ENCODE measurements at places on chromosomes 13 and 19.

DNA sequence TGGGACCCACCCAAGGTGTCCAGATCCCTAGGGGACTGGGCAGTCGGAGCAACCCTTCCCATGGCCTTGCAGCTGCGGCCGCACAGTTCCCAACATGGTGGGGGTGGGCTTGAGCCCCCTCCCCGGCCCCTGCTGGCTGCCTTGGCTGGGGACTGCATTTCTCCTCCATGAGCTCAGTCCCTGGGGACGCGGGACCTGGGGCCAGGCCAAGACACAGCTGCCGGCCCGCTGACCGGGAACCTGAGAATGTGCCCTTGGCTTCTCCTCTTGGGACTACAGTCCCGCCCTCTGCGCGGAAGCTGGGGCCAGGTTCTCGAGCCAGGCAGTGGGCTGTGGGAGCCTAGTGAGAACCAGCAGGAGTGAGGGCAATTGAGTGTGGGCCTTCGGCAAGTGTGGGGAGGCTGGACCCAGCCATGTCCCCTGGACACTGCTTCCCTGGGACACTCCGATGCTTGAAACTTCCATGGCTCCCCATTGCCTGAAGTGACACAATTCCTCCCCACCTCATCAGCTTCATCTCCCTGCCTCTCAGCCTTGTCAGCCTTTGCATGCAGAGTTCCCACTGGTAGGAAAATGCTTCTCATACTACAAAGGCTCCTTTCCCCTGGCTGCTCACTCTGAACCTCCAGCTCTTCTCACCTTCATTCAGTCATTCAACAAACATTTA, 13.1 kb upstream of the NOTCH3 start:
- DNase-seq = no peak

DNA sequence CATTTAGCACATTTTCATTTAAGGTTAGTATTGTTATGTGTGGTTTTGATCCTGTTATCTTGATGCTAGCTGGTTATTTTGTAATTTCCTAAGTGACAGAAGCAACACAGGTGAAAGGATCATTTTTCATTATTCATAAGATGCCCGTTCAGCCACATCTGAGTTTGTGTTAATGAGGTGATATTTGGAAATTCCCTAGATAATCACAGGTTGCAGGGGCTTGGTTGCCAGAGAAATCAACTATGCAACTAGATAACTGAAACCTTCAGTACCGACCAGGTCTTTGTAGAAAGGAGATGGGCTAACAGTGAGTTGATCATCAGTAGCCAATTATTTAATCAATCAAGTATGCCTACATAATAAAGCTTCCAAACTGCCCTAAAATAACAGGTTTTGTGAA, 121.3 kb upstream of the UFM1 start:
- DNase-seq = no peak

- no peak for DNase-seq
Observed at GRCh38 chr13:29954082-29955028, 103.9 kb upstream of the UBL3 start.

DNA sequence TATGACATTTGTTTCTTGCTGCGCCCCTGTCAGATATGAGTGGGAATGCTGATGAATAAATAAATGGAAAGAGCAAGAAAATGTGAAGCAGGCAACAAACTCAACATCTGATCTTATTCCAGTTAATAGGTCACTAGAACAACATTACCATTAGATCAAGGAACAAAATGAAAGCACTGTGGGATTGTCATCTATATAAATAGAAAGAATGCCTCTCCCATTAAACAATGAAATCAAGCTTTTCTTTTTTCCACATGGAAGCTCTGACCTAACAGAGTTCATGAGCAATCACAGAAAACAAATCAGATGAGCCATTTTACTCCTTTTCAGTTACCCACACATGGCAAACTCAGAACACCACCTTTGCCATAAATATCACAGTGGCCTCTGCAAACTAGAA, 354.8 kb downstream of the SUCLA2 start:
- no peak for DNase-seq

- no peak for DNase-seq
Observed at GRCh38 chr13:102020611-102021216, 381.1 kb downstream of the FGF14 start.

Measured in stimulated activated CD4-positive, alpha-beta T cell treated with anti-CD3 and anti-CD28 coated beads, Interleukin-1b, Interleukin-23, amount 100 ng/mL, for 1 hour (primary cell).